Stimulated activated CD4-positive, alpha-beta T cell treated with anti-CD3 and anti-CD28 coated beads, Interleukin-1b, Interleukin-23, amount 100 ng/mL, for 24 hours (primary cell): ENCODE measurements at places on chromosomes 7 and 10.

- no peak for DNase-seq
These were observed 35.8 kb upstream of the LYZL1 start for GRCh38 chr10:29252811-29253689.

DNA sequence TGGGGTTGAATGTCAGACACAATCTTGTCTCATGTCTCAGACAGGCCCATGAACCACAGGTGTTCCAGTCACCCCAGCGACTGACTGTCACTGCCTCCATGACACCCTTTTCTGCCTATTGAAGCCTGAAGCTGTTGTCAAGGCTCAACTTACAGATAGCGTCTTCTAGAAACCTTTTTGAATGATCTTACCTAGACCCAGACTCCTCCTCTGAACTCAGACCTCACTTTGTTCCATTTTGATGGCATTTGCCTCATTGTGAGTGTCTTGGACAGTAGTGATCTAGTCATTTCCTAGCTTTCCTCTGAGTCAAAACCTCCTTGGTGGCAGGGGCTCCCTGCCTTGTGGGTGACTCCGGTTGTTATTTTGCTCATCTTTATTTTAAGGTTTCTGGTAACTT, 98.3 kb upstream of the AGK start:
- DNase-seq, result no peak

GRCh38 chr10:72727130-72727529, 35.2 kb downstream of the MCU start:
- DNase-seq, result no peak

GRCh38 chr10:28840971-28841370, 163.7 kb downstream of the BAMBI start:
- DNase-seq, result no peak

- no peak for DNase-seq
These were observed 264.4 kb downstream of the ETV1 start for GRCh38 chr7:13724977-13725566.

- DNase-seq, result no peak
These were observed 342.2 kb upstream of the MKI67 start for GRCh38 chr10:128468462-128468861.
